CD4-positive, alpha-beta T cell treated with Interleukin-4 for 4 hours (primary cell): ENCODE measurements at places on chromosomes 2 and 18.

- DNase-seq: no peak
These were observed 23.3 kb upstream of the ST3GAL5 start for GRCh38 chr2:85911814-85912692.

- no peak for DNase-seq
These were observed 129.0 kb downstream of the GPD2 start for GRCh38 chr2:156565066-156565710.

DNA sequence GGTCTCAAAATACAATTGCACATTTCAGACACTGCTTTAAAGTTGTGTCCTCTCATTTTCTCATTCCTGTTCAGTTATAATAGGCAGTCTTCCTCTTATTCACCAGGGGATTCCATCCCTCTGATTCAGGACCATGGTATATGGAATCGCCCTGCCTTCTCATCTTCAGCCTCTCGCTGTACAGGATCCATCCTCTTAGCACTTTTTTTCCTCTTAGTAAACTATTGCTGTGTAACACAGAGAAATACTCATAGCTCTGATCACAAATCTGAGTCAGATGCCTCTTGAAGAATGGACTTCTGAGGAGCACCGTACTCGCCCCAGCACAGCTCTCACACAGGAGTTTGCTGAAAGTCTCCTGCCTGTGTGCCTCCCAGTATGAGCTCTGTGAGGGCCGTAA lies 11.3 kb downstream of the RMP24 start:
- DNase-seq: no peak

DNA sequence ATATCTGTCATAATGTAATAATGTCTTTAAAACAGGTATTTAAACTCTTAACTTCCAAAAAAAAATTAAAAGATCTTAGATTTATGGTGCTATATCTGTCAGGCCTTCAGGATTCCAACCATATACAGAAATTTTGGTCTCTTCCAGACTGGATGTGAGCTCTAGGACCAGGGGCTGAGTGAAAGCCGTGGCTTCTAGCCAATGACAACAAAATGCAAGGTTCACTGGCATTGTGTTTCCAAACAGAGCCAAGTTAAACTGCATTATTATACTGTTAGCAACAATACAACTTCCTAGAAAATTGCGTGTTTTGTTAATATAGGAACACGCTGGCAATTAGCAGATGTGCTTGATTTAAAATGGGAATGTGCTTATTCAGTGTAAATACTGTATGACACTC lies 809.8 kb upstream of the SOX11 start:
- no peak for DNase-seq

GRCh38 chr18:64405161-64405560 lies 256.3 kb upstream of the LINC00305 start:
- no peak for DNase-seq

GRCh38 chr2:85682378-85682777 lies 11.8 kb upstream of the GNLY start:
- no peak for DNase-seq

DNA sequence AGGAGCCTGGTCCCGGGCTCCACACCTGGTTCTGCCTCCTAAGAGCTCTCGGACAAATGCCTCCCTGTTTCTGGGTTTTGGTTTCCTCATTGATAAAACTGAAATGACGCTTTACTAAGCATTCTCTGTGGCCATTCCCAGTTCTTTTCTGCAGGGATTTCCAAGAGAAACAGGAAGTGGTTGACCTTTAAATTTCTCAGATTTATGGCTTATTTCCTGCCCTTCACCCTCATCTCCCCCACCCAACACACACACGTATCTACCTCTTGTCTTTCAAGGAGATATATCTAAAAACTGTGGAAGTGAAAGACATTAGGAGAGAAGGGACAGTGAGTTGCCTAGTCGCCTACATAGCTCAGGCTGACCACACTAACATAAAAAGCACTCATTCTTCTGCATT lies 53.0 kb downstream of the PIEZO2 start:
- no peak for DNase-seq

DNA sequence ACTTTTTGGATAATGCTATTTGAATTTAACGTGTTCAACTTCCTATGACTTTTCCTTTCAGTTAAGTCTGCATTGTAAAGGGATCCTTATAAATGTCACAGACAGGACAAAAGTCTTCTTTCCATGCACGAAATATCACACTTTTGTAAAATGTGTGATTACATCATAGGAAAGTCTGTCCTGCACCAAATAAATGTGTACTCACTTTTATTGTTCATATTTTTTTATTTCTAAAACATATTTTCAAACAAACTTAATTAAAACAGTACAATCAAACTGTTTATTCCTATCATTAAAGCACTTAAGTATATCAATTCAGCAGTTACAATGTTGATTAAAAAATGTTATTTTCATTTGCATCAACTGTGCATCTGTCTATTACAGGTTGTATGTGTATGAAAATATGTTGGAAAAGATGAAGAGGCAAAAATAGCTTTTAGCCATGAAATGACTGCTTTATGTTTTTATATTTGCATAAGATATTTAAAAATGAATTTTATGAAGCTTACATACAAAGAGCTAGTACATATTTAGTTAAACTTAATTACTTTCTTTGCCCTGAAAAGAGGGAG lies 105.6 kb downstream of the CSRNP3 start:
- DNase-seq: no peak

DNA sequence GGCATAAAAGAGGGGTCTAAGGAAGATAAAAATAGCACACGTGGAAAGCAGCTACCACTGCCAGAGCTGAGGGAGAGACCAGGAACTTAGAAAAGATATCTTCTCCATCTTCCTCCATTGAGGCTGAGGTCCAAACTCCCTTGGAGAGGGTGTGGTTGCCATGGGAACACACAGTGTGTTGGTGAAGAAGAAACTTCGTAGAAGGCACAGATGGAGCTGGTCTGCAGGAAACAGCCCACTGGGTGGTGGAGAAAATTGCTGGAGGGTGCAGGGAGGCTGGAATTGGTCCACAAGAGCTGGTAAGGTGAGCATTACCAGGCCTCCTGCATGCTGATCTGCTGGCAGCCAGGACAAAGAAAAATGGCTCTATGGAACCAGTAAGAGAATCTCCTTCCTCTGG lies 191.0 kb downstream of the HRH4 start:
- no peak for DNase-seq

- DNase-seq: no peak
These were observed 19.7 kb upstream of the TMEM17 start for GRCh38 chr2:62525549-62526269.

- no peak for DNase-seq
These were observed 47.6 kb downstream of the PDE1A start for GRCh38 chr2:182379241-182379640.

DNA sequence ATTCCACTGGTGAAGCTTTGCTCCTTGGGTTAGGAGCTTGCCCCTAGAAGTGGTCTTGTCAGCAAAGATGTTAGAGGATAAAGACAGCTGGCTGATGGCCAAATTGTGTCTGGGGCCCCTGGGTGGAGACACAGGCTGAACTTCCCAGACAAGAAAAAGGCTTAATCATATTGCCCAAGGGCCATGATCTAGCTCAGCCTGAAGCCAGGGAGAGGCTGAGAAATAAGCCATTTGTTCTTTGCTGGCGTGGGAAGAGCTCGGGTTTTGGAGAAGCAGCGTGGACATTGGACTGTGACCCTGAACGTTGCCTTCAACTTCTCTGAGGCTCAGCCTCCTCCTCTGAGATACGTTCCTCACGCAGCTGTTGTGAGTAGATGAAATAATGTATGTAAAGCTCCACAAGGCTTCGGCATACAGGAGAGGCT lies 153.0 kb downstream of the ZFP36L2 start:
- DNase-seq: no peak

GRCh38 chr18:48884306-48884705 lies 66.5 kb downstream of the SMAD7 start:
- DNase-seq: no peak

DNA sequence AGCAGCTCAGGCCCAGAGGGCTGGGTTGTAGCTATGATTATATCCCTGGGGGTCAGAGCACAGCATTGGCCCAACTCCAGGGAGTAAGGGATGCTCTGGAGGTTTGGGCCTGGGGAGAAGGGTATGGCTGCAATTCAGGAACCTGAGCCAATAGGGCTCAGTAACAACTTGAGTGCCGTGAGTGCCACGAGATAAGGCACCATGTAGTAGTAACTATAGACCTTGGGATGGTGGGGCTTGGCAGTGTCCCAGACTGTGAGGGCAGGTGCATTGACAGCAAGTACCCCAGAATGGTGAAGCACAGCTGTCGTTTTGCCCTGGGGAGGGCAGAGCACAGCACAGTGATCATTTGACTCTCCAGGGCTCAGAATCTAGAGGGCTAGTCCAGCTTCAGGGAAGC lies 45.1 kb upstream of the ZNF396 start:
- DNase-seq: no peak

GRCh38 chr2:159044804-159045286 lies 76.4 kb downstream of the TANC1 start:
- no peak for DNase-seq

- no peak for DNase-seq
These were observed 40.0 kb downstream of the NPPC start for GRCh38 chr2:231886071-231886681.

DNA sequence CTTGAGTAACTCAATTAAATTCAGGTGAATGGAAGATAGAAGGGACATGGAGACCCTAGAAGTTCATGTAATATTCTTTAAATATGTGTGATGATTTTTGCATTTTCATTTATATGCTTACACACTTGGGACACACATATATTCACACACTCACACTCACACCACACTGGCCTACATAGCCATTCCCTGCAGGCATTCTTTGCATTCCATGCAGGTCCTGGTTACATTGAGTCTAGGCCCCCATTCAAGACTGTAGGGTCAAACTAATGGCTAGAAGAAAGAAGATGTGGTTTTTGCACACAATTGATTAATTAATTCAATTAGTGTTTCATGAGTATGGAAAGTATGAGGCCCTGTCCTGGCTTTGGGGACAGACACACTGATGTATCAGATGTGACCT lies 249.4 kb downstream of the HNMT start:
- DNase-seq: no peak

- no peak for DNase-seq
These were observed 39.5 kb downstream of the ATP9B start for GRCh38 chr18:79108549-79109215.

DNA sequence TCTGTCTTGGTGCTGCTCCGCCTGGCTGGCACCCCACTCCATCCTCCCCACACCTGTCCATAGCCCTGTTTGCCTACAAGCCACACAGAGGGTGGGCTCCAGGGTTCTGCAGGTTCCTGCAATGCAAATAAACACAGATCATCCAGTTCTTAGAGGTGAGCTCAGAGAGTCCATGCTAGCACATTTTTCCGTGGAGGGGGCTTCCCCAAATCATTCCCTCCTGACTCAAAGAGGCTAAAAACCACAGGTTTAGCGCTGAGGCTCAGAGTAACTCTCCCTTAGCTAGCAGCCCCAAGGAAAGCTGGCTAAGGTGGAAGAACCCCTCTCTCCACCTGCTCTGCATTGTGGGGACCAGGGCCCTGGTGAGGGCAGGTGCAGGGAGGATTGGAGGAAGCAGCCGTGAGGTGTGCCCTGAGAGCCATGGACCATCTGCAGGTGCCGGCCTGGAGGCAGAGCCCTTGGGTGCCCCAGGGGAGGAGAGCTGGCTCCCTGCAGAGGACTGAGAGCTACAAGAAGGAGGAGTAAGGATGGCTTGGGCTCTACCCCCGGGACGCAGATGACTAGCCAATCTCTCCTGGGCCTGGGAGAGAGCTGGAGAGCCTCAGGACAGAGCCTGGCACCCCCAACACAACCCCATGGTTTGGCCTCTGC lies 23.8 kb upstream of the TEX44 start:
- no peak for DNase-seq

DNA sequence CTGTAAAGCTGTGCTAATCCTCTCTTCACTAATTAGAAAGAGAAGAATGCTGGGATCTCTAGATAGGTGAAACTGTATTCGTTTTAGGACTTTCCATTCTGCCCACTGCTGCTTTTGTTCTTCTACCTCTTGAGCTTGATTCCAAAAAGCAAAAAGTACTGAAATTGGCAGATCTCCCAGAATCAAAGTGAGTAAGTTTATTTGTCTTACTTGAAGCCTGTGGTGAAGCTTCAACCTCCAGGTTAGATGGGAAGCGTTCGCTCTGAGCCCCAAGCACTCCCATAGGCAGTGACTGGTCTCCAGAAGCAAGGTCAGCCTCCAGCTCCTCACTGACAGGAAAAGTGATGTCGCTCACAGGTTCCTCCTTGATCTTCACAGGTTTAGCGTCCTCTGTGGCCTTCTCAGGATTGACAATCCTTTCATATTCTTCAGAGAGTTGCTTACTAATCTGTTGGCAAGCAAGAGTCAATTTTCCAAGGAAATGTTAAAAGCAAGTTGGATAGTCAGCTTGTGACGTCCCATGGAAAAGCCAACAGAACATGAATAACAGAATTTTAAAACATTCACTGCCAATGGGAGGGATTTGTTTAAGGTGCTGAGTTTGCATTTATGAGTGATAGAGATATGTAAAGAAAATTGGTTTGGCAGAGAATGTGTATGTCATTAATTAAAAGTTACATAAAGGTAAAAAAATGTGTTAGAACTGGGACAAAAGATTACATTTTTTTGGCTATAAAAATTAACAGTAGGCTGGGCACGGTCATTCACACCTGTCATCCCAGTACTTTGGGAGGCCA lies 8.1 kb downstream of the SUPT7L start:
- DNase-seq: no peak

DNA sequence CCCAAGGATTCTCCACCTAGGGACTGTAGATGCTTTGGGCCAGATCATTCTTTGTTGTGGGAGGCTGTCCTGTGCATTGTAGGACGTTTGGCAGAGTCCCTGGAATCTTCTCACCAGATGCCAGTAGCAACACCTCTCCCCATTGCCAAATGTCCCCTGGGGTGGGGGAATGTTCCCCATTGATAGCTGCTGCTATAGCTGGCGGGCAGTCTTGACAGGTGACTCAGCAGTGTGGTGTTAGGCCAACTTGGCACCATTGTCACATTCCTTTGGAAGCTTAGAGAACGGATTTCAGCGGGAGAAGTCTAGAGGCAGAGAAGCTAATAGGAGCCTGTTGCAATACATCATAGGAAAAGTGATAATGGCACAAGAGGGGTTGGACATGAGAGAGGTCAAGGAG lies 495.7 kb upstream of the SMIM21 start:
- no peak for DNase-seq

- no peak for DNase-seq
These were observed 20.8 kb downstream of the DPP4 start for GRCh38 chr2:162053066-162053807.

DNA sequence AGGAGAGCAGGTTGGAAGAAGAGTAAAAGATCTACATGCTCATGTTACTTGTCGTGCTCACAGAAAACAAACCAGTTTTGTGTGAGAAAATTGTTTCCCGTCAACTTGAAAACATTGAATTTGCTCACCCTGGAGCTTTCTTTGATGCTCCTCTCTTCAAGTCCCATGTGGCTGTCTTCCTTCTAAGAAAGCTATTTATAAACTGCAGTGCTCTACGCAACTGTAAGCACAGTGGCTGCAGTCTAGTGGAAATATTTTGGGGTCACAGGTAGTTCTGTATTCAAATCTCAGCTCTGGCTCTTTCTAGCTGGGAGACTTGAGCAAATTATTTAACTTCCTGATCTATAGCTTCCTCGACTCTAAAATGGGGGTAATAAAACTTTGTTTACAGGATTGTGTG lies 211.8 kb downstream of the PLCL1 start:
- no peak for DNase-seq

- peak; percentile 44 for DNase-seq
These were observed 90.9 kb downstream of the GATA6 start for GRCh38 chr18:22260208-22260820.

- DNase-seq: no peak
These were observed 18.2 kb downstream of the IWS1 start for GRCh38 chr2:127508023-127508630.
